Inflammatory macrophage (primary cell): ENCODE measurements at places on chromosomes 1 and 21.

DNA sequence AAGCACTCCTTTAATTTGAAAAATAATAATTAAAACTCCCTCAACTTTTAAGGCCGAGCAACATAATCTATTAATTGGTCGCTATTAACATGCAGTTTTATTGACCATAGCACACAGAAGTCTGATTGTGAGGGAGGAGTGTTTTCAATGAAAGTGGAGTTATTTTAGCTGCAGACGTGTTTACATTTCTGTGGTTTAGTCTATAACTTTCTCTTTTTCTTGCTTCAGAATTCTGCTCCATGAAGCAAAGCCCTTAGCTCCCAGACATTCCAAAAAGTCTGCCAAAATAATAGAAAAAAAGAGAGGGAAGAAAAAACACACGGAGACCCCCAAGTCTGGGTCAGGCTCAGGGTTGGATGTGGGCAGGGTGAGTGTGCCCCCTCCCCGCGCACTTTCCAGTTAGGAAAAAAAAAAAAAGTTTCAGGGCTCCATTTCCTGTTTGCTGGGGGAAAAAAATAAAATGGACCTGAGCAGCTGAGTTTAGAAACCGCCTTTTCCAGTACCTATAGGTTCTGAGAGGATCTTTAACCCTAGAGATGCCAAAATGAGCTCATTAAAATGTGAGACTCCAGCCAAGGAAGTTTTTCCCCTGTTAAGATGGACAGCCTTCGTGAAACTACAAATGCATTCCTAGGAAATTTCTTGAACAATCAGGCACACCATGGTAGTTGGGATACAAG is 143.7 kb upstream of the ETS2 start:
- DNase-seq, result no peak

DNA sequence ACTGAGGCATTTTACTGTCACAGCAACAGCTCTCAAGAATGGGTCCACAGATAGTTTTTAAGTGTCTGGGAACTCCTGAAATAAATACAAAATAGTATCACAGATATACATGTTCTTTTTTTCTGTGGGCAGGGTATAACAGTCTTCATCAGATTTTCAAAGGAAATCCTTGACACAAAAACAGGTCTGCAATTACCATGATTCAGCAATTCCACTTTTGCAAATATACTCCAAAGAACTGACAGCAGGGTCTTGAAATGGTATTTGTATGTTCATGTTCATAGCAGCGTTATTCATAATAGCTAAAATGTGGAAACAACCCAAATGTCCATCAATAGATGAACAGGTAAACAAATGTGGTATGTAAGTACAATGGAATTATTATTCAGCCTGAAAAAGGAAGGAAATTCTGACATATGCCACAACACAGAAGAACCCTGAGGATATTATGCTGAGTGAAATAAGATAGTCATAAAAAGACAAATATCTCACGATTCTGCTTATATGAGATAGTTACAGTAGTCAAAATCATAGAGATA is 85.0 kb downstream of the EPS15 start:
- no peak for DNase-seq

DNA sequence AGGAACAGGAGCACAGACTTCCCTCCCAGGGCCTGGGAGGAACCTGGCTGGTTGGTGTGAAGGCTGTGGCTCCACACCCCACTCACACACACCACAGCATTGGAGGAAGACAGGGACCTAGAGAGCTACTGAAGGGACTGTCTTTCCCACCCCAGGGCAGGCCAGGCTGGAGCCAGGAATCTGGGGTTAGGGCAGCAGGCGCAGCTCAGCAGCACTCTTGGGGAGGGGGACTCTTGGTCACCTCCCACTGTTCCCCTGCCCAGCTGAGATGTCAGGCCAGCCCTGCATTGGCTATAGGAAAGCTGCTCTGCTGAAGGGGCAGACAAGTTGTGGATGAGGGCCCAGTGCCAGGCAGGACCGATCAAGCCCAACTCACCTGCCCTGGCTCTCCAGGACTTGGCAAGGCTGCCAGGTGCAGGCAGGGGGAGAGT is 1.6 kb upstream of the PLEKHA6 start:
- DNase-seq, result no peak

- no peak for DNase-seq
Observed at GRCh38 chr1:223840254-223840653, 5.5 kb downstream of the TP53BP2 start.

DNA sequence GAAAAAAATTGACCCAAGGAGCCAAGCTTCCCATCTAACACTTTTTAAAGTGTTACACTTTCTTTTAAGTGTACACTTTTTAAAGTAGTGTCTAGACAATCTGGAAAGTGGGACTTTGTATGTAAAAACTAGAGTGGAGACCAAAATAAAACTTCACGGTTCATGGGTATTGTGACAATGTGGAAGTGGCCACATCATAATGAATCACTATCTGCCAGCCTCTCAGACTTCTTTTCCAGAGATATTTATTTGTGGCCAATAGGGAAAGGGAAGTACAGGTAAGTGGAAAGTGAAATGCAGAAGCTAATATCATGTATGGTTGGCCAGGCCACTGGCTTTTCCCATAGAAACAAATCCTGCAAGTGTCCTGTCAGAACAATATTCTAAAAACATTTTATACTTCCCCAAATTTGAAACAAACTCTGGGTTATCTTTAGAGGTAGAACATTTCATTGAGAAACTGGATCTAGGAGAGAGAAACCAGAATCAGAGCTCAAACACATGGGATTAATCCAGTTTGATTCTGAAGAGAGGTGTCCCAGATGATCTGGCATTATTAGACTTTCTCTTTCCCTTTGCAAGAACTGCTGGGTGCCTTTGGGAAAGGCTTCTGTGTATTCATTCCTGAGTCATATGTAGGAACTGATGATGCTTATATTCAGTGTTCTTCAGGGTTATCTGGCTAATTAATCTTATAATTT is 2.0 kb downstream of the TNFSF18 start:
- peak; percentile 27 for DNase-seq

DNA sequence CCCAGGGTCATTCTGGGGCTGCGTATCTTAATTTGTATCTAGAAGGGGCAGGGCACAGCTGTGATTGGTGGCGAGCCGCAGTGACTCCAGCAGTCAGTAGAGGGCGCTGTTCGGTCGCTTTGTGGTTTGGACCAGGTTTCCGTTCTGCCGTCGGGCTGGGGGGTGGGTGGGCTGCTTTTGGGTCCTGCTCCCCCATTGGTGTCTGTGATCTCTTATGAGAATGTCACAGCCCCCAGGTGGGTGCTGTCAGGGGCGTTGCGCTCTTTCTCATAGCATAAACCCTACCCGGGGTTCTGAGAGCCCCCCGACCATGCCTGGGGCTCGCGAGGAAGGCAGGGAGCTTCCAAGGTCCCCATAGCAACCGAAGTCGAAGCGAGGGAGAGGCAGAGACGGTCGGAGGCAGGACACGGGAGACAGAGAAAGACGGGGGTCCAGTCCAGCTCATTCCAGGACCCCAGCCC is 5.4 kb downstream of the TFF3 start:
- DNase-seq, result peak; percentile 67

GRCh38 chr1:104932949-104933679 is 1183.4 kb downstream of the AMY1C start:
- no peak for DNase-seq

DNA sequence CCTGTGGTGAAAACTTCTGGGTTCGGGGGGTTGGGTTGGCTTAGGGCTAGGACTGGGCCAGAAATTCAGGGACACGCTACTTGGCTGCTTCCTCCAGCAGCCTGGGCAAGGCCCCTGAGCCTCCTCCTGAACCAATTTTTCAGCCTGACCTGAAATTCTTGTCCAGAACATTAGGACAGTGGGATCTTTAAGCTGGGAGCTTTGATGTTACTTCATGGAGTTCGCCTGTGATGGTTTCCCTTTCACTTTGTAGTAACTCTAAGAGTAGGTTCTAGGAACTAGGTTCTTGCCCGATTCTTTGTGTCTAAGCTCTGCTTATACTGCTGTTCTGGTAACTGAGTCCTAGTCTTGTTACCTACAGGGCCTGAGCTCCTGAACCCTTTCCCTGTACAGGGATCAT is 75.3 kb downstream of the S1PR1 start:
- DNase-seq, result no peak

DNA sequence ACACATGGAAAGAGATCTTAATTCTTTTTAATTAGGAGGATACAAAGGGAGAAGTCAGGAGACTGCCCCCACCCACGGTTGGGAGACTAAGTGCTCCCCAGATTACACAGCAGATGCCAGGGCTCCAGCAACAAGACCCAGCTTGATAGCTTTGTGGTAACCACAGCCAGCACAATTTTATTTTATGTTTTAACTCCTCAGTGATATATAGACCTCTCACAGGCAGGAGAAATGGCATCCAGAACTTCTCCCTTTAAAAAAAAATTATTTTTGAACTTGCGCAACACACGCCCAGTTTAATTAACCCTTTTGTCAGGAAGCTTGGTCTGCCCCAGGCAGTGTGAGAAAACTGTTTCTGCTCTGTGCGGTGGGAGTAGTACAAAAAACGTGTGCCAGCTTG is 62.6 kb upstream of the ACOT11 start:
- peak; percentile 57 for DNase-seq

GRCh38 chr21:39882839-39883195 is 15.6 kb downstream of the PCP4 start:
- DNase-seq, result no peak

DNA sequence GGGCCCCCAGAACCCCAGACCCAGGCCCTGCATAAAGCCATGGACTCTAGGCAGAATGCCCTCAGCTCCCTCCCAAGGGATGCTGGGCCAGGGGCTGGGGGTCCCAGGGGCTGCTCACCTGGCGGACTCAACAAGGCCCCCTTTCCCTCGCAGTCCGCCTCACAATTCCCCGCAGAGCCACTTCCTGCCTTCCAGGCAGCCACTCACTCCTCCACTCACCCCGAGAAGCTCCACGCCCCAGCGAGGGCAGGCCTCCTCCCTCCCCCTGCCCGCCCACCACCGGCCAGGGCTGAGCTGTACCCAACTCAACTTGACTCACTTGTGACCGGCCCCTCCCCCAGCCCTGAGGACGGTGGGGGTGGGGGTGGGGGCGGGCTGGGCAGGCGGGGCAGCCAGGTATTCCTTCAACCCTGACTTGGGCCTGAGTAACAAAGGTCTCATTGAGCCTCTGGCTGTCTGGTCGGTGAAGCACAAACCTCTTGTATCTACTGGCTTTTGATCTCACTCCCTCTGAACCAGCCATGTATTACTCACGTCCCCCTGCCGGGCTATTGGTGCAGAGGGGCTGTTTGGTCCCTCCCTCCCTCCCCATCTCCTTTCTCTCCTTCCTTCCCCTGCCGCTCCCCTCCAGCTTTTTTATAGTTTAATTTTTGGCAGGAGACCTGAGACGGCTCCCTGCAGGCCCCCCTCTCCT is 5.9 kb downstream of the BLACAT1 start:
- DNase-seq, result no peak

- DNase-seq, result no peak
Observed at GRCh38 chr1:82486969-82487368, 686.2 kb downstream of the ADGRL2 start.

GRCh38 chr21:46597031-46597430 is 7.9 kb downstream of the S100B start:
- DNase-seq, result no peak

DNA sequence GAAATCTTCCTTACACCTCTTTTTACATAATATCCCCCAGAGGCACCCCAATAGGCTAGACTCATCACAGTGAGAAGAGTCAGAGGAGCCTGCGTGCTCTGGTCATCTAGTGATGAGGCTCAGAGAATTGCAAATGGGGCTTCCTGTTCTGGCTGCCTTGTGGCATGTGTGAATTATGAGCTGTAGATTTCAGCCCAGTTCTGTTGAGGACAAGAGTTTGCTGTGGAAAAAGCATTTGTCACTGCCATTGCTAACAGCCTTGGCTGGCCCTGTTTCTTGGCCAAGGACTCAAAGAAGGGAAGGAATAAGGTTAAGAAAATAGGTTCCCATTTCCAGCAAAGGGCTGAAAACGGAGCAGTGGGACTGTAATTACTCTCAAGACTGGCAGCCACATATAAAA is 30.7 kb downstream of the MRAP start:
- DNase-seq, result no peak

- DNase-seq, result no peak
Observed at GRCh38 chr21:35138665-35139381, 89.7 kb upstream of the RUNX1 start.

GRCh38 chr21:34582506-34583150 is 32.3 kb downstream of the RCAN1 start:
- peak; percentile 77 for DNase-seq

GRCh38 chr1:48610628-48611542 is 138.9 kb upstream of the SPATA6 start:
- DNase-seq, result no peak

- no peak for DNase-seq
Observed at GRCh38 chr1:11598461-11598860, 55.8 kb downstream of the FBXO2 start.

DNA sequence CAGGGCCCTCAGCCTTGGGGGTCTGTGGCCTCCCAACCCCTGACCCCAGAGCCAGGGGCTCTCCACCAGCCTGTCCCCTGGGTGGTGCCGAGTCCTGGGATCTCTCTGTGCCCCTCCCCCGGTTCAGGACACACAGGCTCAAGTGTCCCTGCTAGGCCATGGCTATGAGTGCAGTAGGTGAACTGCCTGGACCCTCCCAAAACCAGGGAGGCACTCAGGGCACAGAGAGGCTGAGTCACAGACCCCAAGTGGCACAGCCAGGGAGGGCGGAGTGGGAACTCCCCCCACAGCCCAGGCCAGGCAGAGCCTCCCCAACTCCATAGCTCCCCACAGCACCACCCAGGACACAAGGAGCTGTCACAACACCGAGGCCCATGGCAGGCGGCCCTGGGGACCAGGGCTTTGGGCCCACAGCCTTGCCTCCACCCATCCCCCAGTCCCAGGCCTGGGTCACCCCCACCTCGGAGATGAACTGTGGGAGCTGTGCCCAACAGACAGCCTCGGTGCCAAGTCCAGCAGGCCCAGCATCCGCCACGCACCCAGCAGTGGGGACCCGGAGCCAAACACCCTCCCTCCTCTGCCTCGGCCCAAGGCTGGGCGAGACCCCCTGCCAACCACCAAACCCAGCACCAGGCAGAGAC is 3.2 kb downstream of the DVL1 start:
- DNase-seq, result no peak

DNA sequence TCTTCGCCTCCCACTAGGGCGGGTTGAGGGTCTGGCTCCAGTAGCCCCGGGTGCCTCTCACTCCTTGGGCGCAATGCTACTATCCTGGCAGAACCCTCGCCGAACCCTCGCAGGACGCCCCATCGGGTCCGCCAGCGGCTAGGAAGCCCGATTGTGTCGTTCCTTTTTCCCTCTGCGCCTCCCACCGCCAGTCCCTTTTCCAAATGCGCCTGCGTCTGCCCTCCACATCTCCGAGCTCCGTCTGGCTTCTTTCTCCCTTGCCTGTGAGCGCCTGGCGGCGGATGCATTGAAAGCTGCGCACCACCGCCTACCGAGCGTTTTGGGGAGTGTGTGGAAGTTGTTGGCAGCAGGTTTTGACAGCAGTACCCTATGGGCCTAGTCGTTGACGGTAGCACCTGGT is 1.0 kb upstream of the DIRAS3 start:
- DNase-seq, result no peak

GRCh38 chr1:41660570-41661427 is 176.3 kb upstream of the EDN2 start:
- DNase-seq, result no peak
